ENCODE measurements at places on chromosomes 13 and 19.
A peak's percentile ranks its signal among the peaks of the same experiment; 100 is the strongest.

DNA sequence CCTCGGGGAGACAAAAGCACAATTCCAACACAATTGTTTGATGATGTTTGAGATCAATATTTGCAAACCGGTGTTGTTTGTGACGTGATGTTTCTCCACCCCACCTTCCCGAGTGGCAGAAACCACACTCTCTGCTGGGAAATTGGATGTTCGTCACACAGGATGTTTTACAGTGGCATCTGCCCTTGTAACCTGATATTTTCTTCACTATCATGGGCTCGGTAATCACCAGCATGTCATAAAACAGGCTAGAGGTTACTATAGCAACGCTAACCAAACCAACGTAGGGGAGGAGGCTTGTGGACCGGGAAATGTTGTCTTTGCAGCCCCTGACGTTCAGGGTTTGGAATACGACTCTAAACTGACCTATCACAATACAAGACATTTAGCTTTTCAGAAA, 454.5 kb downstream of the IRS2 start:
- DNase-seq = no peak
- H3K27ac ChIP-seq = no peak overlapping the region
- H3K4me3 ChIP-seq = no peak overlapping the region

- H3K36me3 ChIP-seq = no peaks in the 10 kb centered on the region
- peak overlapping the region; percentile 46 for H3K27ac ChIP-seq
- H3K4me1 ChIP-seq = no peaks in the 10 kb centered on the region
- no peak overlapping the region for H3K4me3 ChIP-seq
- no peaks in the 10 kb centered on the region for H3K27me3 ChIP-seq
- no peak for DNase-seq
Observed at GRCh38 chr13:43573361-43573740, 213.4 kb downstream of the ENOX1 start.

DNA sequence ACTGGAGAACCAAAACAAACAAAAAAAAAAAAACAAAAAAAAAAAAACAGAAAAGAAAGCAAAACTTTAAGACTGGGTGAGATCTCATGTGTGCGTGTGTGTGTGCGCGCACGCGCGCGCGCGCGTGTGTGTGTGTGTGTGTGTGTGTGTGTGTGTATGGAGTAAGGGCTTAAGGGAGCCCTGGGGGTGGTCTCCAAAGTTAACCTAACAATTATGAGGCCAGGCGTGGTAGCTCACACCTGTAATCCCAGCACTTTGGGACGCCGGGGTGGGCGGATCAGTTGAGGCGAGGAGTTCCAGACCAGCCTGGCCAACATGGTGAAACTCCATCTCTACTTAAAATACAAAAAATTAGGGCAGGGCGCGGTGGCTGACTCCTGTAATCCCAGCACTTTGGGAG, 46.7 kb downstream of the CYP4F22 start:
- no peak for DNase-seq
- peaks cover 26% of the 10 kb centered on the region for H3K27me3 ChIP-seq
- no peaks in the 10 kb centered on the region for H3K36me3 ChIP-seq
- no peak overlapping the region for H3K27ac ChIP-seq

GRCh38 chr13:37168926-37169325, 63.5 kb upstream of the CSNK1A1L start:
- no peaks in the 10 kb centered on the region for H3K27me3 ChIP-seq
- H3K4me3 ChIP-seq = no peak overlapping the region
- no peak overlapping the region for H3K27ac ChIP-seq
- no peaks in the 10 kb centered on the region for H3K36me3 ChIP-seq

DNA sequence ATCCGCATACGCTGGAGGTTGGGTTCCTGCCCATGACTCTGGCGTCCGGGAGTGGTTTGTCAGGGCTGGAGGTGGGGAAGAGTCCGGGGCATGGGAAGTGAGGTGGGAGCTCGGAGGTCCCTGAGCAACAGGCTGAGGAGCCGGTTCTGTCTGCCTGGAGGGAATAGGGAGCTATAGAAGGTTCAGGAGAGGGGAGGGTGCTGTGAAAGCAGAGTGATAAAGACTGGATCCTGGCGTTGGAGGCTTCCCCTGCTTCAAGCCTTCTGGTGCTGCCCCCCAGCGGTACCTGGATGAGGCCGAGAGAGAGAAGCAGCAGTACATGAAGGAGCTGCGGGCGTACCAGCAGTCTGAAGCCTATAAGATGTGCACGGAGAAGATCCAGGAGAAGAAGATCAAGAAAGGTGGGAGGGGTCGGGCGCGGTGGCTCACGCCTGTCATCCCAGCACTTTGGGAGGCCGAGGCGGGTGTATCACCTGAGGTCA, 2.6 kb downstream of the HMG20B start:
- no peak for DNase-seq
- no peak overlapping the region for H3K27ac ChIP-seq
- no peaks in the 10 kb centered on the region for H3K36me3 ChIP-seq

DNA sequence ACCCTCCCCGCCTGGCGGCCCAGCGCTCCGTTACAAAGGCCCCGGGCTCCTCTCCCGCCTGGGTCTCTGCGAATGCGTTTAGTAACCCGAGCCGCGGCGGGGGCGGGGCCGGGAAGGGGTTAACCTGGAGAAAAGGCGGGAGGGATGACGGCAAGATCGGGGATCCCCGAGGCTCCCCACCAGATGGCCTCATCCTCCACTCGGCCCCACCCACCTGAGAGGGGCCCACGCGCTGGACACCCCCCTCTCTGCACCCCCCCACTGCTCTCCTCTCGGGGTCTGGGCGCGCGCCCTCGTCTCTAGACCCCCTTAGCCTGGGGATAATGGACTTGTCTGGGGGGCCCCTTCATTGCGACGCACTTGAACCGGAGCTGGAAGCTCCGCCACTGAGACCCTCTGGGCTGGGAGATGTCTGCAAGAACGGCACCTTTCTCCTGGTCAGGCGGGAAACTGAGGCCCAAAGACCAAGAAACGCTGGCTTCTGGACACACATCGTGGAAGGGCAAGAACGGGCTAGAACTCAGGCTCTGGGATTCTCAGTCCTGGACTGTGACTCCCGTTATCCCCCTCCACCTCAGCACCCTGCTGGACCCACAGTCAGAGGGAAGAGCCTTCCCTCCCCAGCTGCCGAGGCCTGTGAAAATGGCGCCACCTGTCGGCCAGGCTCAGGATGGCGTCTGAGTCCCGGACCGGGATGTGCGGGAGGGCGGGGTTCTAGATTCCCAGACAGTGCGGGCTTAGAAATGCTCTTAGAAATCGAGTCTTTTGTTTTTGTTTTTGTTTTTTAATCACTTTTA, 2.9 kb upstream of the LTBP4 start:
- peaks cover 9% of the 10 kb centered on the region for H3K27me3 ChIP-seq
- no peaks in the 10 kb centered on the region for H3K36me3 ChIP-seq
- peaks cover 65% of the 10 kb centered on the region for H3K4me1 ChIP-seq
- peak overlapping the region; percentile 14 for H3K4me3 ChIP-seq

DNA sequence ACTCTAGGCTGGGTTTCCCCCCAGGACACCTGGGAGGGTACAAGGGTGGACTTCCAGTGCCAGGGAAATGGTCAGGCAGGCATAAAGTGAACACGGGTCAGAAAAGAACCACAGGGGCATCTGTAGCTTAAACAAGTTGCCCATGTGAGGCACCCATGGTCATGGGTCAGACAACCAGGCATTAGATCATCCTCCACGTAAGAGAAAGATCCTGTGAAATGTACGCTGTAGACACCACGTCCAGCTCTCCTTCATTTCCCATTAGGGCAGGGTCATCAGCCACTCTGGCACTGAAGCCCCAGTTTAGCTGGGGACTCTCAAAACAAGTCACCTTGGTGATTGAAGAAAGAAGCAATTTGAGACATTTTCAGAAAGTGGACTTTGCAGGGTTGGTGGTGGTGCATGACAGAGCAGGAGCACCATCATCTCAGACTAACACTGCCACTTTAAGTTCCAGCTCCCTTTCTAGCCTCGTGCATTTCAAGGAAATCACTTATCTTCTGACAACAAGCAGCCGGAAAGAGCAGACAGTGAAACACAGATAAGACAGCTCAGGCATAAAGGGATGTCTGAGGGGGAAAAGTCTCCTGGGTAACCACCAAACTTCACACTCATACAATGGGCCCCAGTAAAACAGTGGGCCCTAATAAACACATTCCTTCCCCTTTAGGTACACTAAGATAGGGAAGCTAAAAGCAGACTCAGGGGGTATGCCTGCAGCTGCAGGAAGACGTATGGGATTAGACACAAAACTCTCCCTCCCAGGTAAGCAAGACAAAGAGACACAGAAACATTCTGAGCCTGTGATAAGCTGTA, 16.1 kb upstream of the SIGLEC6 start:
- H3K27ac ChIP-seq = no peak overlapping the region
- no peaks in the 10 kb centered on the region for H3K27me3 ChIP-seq
- H3K4me1 ChIP-seq = no peaks in the 10 kb centered on the region
- no peak for DNase-seq
- H3K36me3 ChIP-seq = no peaks in the 10 kb centered on the region
- no peak overlapping the region for H3K4me3 ChIP-seq

DNA sequence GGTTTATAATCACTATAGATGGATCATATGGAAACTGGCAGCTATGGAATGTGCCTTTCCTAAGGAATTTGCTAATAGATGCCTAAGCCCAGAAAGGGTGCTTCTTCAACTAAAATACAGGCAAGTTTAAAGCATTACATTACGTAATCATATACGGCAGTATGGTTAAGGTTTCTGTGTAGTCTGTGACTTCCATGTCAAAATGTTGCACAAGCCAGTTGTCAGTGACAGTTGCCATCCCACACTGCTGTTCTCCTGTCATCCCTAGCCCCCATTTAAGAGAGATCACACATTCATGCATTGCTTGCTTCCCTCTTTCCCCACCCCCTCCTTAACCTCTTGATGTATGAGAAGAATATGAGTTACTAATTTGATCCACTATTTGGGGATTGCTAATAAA, 47.3 kb downstream of the BRCA2 start:
- no peaks in the 10 kb centered on the region for H3K4me1 ChIP-seq
- DNase-seq = no peak
- H3K36me3 ChIP-seq = no peaks in the 10 kb centered on the region
- H3K4me3 ChIP-seq = no peak overlapping the region

DNA sequence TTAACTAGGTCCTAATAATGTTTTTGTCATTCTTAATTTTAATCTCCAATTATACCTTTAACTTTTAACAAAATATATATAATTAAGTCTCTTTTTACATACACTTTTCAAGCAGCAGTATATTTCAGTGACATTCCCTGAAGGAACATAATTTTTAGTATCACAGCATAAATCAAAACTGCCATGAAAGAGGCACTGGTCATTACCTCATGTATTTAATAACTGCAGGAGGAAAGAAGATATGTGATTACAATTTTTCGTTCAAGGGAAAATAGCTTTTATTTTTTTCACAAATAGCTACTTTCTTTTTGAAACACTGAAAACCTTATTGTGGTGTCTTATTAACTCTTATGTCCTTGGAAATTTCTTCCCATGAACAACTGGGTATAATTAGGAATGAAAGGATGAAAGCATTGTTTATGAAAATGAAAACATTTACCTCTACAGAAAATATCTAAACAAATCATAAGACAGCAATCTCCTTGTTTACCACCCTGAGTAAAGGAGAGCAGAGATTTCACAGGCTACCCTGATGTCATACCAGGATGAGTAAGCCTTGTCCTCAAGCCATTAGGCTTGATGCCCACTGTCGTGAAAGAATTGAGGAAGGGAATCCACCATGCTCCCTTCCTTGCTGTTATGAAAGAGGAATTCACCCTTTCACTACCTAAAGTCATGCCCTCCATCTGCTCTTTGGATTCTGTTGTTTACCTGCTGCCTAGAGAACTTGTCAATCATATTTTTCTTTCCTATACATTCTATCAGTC, 877.2 kb upstream of the PCDH20 start:
- H3K36me3 ChIP-seq = no peaks in the 10 kb centered on the region
- no peaks in the 10 kb centered on the region for H3K27me3 ChIP-seq
- no peaks in the 10 kb centered on the region for H3K4me1 ChIP-seq
- no peak overlapping the region for H3K4me3 ChIP-seq
- DNase-seq = no peak
- no peak overlapping the region for H3K27ac ChIP-seq

- peaks cover 7% of the 10 kb centered on the region for H3K36me3 ChIP-seq
- H3K4me1 ChIP-seq = peaks cover 27% of the 10 kb centered on the region
- H3K27me3 ChIP-seq = peaks cover 62% of the 10 kb centered on the region
- no peak for DNase-seq
Observed at GRCh38 chr19:11485245-11485837, 4.5 kb upstream of the ELAVL3 start.

- no peak for DNase-seq
- H3K27me3 ChIP-seq = no peaks in the 10 kb centered on the region
- no peak overlapping the region for H3K4me3 ChIP-seq
- no peaks in the 10 kb centered on the region for H3K4me1 ChIP-seq
- no peak overlapping the region for H3K27ac ChIP-seq
Observed at GRCh38 chr19:42198676-42199439, 18.6 kb downstream of the DEDD2 start.

- no peak overlapping the region for H3K27ac ChIP-seq
- H3K4me3 ChIP-seq = no peak overlapping the region
- no peaks in the 10 kb centered on the region for H3K27me3 ChIP-seq
- peaks cover 59% of the 10 kb centered on the region for H3K36me3 ChIP-seq
Observed at GRCh38 chr19:49879243-49879963, 1.9 kb downstream of the TBC1D17 start.

DNA sequence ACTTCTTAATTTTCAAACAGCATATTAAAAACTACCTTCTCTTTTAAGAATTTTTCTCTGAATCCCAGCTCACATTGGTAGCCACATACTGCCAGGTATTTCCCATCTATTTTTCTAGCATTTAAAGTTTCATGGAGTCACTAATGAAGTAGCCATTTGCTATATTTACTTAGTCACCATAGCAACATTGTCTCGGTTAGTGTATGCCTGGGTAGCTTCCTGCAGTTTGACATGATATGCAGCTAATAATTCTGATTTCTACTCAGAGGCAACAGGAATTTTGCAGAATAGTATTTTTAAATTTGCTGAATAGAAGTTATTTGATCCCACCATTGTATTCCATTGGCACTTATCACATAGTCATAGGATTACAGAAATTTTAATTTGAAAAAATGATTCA, 30.9 kb upstream of the KCTD4 start:
- H3K27me3 ChIP-seq = no peaks in the 10 kb centered on the region
- no peak overlapping the region for H3K4me3 ChIP-seq
- H3K36me3 ChIP-seq = no peaks in the 10 kb centered on the region

GRCh38 chr13:34108410-34108809, 290.5 kb downstream of the RFC3 start:
- no peaks in the 10 kb centered on the region for H3K27me3 ChIP-seq
- DNase-seq = no peak
- H3K36me3 ChIP-seq = no peaks in the 10 kb centered on the region
- no peaks in the 10 kb centered on the region for H3K4me1 ChIP-seq
- H3K4me3 ChIP-seq = no peak overlapping the region

- H3K27ac ChIP-seq = no peak overlapping the region
- peaks cover 62% of the 10 kb centered on the region for H3K4me1 ChIP-seq
- DNase-seq = peak; percentile 58
Observed at GRCh38 chr13:51280379-51280940, 58.3 kb downstream of the FAM124A start.

Measured in sigmoid colon (tissue), 7 donors.